Stimulated activated CD4-positive, alpha-beta T cell treated with anti-CD3 and anti-CD28 coated beads, Interleukin-1b, Interleukin-23, amount 100 ng/mL, for 1 hour (primary cell): ENCODE measurements at places on chromosomes 12 and 14.

DNA sequence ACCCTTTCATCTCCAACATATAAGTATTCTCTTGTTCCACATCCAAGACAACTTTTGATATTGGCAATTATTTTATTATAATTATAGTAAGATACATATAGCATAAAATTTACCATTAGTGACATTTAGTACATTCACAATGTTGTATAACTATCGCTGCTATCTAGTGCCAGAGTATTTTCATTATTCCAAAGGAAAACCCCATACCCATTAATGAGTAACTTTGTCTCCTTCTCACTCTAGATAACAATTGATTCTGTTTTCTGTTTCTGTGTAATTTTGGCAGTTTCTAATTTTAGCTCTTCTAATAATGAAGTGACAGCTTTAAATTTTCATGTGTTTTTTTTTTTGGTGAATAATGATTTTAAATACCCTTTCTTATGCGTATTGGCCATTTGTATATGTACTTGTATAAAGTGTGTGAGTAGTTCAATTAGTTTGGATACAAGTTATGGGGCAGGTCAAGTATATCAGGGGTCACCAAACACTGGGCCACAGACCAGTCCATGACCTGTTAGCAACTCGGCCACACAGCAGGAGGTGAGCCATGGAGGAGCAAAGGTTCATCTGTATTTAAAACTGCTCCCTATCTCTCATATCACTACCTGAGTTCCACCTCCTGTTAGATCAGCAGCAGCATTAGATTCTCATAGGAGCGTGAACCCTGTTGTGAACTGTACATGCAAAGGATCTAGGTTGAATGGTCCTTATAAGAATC is 97.2 kb upstream of the SYT1 start:
- DNase-seq = no peak

DNA sequence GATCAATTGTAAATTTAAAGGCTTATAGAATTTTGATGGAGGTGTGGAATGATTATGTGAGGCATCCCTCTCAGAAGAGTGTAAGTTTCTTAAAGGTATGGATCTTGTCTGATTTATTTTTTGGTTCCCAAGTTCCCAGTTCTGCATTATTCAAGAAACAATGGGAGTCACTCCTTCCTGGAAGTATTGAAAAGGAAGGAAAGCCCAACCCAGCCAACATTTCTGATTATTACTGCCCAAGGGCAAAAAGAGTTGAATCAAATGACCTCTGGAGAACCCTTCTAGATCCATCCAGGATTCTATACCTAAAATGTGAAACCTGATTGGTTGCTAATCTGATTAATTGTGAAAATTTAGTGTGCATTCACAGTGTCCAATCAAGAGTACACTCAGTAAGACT is 166.2 kb downstream of the ANO2 start:
- DNase-seq = no peak

- no peak for DNase-seq
Observed at GRCh38 chr14:35197015-35197414, 74.7 kb downstream of the PRORP start.

GRCh38 chr12:92488735-92489134 is 214.1 kb upstream of the PLEKHG7 start:
- no peak for DNase-seq

DNA sequence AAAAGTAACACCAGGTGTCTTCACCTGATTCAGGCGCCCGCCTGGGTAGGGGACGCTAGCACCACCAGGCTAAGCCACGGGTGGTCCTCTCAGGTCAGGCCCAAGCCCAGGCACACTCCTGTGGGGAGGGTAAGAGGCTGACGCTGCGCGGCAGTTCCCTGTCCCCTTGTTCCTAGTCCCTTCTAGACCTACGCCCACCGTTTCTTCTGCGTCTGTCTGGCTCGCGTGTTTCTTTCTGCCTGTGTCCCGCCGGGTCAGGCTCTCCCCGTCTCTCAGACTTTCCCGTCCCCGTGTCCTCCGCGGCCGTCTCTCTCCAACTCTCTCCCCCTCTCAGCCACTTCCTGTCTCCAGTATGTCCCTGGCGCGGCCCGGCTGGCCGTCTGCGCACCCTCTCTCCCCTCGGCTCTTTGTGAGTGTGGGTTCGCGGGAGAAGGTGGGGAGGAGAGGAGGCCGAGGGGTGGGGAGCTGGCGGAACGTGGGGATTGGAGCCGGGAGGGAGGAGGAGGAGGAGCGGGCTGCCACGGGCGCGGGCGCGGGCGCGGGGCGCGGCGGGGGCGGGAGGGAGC is 3.1 kb upstream of the TNS2 start:
- no peak for DNase-seq

DNA sequence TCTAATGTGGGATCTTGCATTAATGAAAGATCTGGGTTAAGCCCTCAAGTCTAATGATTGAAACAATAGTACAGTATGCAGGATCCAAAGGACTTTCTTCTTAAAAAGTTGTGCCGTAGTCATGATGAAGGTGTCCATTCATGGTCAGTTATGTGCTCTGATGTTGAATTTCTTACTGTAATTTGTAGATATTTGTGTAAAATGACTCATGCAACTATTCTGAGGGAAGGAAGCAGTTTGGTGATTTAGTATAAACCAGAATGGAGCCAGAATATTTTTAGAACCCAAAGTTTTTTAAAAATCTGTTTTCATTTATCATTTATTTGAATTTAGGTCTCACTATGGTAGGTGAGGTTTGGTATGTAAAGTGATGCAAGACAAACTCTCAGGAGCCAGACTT is 151.2 kb downstream of the AKAP6 start:
- no peak for DNase-seq

GRCh38 chr14:69997849-69998248 is 118.6 kb downstream of the SMOC1 start:
- no peak for DNase-seq

DNA sequence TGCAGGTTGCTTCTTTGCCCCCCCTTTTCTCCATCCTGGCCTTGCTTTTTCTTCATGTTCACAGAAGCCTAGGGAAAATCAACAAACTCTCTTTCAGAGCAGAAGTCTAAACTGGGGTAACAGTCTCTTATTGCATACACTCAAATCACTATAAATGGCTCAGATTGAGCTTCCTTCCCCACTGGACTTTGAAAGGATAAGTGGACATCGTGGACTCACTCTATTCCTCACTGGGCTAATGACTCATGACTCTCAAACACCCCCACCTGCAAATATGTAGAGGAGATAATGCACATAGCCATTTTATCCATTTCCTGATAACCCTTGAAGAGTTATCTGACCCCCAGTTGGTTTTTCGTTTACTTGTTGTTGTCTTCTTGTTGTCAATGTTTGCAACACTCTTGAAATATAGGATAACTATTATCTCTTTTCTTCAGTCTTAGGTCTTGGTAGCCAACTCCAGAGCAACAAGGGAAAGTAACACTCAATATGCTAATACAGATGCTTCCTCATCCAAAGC is 221.3 kb downstream of the PIK3C2G start:
- no peak for DNase-seq

DNA sequence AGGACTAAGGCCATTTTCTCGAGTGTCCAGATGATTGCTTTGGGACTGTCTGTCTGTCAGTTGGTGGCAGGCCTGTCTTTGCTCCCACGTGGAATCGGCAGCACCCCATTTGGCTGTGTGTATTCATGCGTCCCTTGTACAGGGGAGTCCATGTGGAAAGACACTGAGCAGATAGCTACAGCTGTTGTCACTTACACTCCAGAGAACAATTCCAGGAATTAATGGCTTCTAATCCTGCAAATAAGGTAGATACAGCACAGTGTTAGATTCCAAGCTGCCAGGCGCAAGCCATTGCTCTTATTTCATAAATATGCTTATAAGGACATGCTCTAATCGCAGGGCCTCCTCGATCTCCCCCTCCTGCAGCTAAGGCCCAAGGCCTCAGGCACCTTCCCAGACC is 208.8 kb downstream of the VRK1 start:
- DNase-seq = no peak

DNA sequence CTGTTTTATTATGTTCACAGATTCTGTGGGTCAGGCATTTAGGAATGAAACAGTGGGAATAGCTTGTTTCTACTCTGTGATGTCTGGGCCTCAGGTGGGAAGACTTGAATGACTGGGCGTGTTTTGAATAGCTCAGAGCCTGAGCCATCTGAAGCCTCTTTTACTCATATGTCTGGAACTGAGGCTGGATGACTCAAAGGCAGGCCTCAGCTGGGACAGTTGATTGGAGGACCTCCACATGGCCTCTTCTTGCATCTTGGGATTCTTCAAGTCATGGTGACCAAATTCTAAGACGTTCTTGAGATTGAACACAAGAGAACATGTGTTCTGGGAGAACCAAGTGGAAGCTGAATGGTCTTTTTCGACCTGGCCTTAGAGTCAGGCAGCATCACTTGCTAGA is 45.8 kb upstream of the TBX3 start:
- DNase-seq = no peak

- no peak for DNase-seq
Observed at GRCh38 chr14:22689199-22689598, 45.0 kb upstream of the OR6J1 start.

GRCh38 chr12:96036765-96037455 is 1.5 kb upstream of the LTA4H start:
- no peak for DNase-seq

GRCh38 chr14:66056926-66057552 is 429.1 kb upstream of the CCDC196 start:
- DNase-seq = no peak

DNA sequence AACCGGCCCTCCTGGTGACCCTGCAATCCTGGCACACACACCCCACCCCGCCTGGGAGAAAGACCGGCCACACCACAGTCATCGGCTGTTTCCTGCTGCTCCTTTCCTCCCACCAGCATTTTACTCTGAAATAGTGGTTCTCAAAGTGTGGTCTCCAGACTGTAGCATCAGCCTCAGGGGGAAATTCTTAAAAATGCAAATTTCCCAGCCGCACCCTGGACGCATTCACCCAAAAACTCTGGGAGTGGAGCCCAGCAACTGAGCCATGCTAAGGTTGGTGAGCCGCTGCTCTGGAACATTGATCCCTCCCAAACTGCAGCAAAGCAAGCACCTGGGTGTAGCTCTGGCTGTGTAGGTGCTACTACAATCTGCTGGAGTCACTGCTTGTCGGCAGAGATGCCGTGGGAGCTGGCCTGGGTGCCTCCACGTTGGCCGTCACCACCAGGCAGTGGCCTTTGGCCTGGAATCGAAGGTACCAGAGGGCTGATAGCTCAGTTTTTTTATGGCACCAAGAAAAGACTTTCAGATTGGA is 38.4 kb upstream of the BCL2L14 start:
- no peak for DNase-seq
